ENCODE measurements at places on chromosomes 4 and X.

- DNase-seq: no peak
These were observed 161.3 kb downstream of the KIT start for GRCh38 chr4:54819034-54819433.

DNA sequence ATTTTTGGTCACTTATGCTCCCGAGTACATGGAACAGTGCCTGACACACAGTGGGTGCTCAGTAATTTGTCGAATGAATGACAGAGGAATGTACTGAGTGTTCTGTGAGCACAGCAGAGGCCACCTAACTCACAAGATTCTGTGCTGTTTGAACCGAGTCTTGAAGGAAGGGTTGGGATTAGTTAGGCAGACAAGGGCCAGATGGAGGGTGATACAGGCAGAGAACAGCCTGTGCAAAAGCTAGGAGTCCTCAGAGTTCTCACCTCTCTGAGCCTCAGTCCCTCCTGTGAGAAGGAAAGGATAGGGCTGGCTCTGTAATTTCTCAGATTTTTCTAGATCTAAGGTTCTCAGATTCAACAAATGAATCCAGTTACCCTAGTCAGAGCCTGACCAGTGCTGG, 108.8 kb downstream of the NHSL2 start:
- DNase-seq: no peak

- DNase-seq: no peak
These were observed 22.7 kb downstream of the PALLD start for GRCh38 chr4:168519576-168519975.

DNA sequence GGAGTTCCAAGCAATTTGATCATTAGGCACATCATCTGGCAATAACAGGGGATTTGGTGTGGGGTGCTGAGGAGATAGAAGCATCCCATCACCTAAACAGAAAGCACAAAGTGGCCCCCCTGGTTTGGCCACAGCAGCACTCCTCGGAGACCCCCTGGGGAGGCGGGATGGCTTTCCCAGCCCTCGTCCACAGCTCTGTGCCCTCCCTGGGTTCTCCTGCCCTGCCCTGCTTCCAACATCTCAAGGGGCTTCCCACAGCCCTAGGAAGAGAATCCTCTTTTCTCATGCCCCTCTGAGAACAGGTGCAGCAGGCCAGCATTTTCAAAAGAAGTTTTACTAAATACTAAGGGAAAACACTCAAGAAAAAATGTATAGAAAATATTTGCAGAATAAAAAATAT, 12.8 kb downstream of the ATP5ME start:
- DNase-seq: no peak

DNA sequence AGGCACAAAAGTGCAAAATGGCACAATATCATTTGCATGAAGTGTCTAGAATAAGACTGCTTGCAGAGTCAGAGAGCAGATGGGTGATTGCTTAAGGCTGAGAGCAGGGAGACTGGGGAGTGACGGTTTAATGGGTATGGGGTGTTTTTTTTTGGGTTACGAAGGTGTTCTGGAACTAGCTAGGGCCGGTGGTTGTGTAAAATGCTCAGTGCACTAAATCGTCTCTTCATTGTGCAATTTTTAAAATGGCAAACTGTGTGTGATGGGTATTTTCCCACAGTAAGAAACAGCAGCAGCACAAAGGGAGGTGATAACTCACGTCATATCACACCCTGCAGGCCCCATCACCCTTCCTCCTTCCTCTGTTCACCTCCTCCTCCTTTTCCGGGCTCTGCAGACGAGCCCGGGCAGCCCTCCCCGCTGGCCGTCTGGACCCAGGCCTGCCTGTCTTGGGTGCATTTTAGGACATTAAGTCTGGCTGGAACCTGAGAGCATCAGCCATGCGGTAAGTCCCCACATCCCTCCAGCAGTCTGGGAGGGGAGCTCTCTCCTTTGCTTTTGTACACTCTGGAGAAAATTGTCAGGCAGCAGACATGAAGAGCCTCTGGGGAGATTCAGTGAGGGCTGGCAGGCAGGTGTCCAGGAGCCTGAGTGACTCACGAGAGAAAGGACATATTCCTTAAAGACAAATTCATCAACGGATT, 42.7 kb downstream of the ASMT start:
- peak; percentile 46 for DNase-seq

GRCh38 chrX:69614886-69615285, 1.0 kb upstream of the EDA start:
- DNase-seq: no peak

- no peak for DNase-seq
These were observed 28.7 kb downstream of the IL13RA1 start for GRCh38 chrX:118756101-118756500.

- no peak for DNase-seq
These were observed 641.3 kb upstream of the FTHL17 start for GRCh38 chrX:31713120-31713519.

DNA sequence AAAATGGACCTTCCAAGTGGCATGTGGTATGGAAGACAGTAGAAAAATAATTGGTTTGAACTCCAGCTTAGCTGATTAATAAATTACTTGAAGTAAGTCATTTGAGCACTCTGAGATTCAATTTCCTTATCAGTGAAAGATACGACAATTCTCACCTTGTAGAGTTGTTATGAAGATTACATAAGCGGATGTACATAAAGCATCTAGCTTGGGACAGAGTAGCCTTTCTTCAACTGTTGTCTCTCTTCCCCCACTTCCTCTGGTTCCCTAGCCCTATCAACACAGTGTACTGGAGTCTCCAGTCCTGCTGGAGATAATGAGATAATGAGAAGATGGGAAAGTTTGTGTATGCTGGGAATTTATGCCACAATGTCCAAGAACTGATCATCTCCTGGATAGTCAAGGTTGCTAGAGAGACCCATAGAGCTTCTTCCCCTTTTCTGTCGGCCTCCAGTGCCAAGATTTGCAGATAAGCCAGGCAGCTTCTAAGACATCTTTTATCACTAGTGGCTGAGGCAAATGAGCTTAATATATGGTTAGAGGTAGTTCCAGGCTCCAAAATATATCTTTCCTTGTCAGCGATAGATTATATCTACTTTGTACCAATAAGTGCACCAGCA, 33.9 kb downstream of the VSIG4 start:
- DNase-seq: no peak

DNA sequence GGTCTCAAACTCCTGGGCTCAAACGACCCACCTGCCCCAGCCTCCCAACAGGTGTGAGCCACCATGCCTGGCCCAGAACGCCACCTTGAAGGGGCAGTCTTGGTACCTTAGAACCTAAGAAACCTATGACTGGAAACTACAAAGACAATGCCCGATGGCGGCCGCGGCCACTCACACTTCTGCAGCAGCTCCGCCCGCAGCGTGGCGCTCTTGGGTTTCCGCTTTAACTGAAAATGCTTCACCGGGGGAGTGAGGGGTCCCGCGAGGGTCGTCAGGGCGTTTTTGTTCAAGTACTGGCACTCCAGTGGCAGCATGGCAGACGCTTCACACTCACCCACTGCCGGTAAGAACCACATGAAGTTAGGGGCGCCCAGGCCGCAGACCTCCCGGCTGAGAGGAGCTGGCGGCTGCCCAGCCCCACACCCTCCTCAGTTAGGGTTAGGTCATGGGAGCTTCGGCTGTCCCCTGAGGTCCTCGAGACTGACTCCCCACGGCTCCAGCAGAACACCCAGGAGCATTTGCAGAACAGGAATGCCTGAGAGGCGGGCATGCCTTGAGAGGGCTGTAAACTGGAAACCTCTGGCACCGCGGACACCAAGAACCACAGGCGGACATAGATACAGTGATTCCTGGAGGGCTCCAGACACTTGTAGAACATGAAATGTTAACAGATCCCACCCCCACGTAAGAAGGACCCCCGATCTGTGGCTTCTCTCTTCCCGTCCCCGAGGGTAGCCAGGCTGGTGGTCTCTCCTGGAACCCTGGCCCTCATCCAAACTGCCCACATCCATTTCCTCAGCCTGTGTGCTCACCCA, 19.0 kb downstream of the NELFA start:
- DNase-seq: no peak

GRCh38 chr4:126221282-126221681, 906.5 kb downstream of the FAT4 start:
- DNase-seq: no peak

GRCh38 chr4:3399277-3400194, 42.2 kb upstream of the HGFAC start:
- no peak for DNase-seq

GRCh38 chr4:34880246-34880645, 1364.1 kb downstream of the ARAP2 start:
- DNase-seq: no peak

- DNase-seq: no peak
These were observed 294.9 kb upstream of the PRPS2 start for GRCh38 chrX:12496343-12496742.

GRCh38 chr4:84957514-84958420, 8.7 kb downstream of the WDFY3 start:
- no peak for DNase-seq

DNA sequence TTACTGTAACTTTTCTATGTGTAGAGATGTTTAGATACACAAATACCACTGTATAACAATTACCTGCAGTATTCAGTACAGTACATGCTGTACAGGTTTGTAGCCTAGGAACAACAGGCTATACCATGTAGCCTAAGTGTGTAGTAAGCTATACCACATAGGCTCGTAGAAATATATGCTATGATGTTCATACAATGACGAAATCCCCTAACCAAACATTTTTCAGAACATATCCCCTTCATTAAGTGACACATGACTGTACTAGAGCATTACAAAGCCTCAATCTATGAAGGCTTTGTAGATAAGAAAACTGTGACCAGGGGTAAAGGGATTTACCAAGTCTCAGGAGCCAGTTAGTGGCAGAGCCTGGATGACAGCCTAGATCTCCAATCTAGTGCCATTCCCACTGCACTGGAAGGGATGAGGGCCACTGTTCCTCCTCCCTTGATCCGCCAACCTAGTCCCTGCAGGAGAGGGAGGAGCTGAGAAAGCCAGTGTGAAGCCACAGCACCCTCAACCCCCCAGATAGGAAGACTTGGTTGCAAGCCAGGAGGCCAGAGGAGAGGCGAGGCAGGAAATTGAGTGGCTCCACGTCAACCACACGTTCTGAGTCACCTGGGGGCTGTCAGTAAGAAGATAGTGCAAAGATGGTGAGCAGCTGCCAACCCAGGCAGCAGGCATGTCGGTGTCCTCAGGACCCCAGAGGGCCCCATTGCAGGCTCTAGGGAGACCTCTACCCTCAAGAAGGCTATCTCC, 227.7 kb downstream of the BCOR start:
- peak; percentile 59 for DNase-seq

GRCh38 chr4:101039367-101039766, 308.0 kb downstream of the PPP3CA start:
- DNase-seq: no peak

- no peak for DNase-seq
These were observed 121.9 kb upstream of the SMIM10 start for GRCh38 chrX:134868771-134869495.

DNA sequence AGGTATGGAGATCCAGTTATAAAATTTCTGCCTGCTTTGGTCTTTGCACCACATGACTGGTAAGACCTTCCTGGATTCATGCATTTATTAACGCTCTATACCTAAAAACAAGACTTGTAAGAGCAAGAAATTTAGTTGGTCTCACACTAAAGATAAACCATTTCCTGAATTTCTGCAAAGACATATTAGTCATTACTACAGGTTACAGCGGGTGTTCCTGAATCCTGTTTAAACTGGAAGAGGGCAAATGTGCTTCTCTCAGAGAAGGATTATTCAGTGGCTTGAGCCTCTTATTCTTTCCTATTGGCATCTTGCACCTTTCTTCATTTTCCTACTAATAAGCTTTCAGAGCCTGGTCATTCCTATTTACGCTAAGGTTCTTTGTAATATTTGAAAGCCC, 397.6 kb upstream of the TENM3 start:
- DNase-seq: no peak

DNA sequence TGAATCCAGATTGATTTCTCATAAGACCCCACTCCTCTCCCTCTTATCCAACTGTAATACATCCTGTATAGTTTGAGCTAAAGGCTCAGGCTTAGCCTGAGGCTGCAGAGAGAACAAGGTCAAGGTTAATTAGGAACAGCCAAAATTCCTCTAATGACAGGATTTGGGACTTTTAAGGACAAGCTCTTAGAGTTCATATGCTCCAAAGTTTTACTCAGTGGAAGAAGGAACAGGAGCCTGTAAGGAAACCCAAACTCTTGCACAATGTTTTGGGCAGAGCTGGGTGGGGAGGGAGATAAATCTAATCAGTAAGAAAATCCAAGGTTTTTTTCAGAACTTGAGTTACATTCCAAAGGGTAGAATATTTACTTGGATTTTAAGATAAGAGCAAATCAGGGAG, 238.8 kb downstream of the QDPR start:
- no peak for DNase-seq

- DNase-seq: no peak
These were observed 23.5 kb upstream of the IL2 start for GRCh38 chr4:122479935-122480416.

- no peak for DNase-seq
These were observed 1651.9 kb downstream of the C4orf33 start for GRCh38 chr4:130747842-130748241.

DNA sequence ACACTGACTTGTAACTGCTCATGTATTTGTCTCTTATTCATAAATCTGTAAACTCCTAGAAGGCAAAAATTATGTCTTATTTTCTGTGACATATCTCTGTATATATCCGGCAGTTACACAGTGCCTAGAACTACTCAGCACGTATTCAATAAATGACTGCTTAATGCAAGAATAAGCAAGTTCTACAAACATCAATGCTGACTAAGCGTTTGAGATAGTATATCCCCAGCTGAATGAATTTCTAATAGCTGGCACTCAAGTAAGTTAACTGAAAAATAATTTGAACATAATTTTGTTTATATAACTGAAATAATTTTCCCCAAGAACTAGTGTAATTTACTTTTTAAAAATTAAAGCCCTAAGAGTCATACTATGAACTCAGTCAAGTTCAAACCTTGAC, 113.7 kb downstream of the ARAP2 start:
- DNase-seq: no peak

- no peak for DNase-seq
These were observed 28.8 kb downstream of the CCNI start for GRCh38 chr4:77047037-77047436.

DNA sequence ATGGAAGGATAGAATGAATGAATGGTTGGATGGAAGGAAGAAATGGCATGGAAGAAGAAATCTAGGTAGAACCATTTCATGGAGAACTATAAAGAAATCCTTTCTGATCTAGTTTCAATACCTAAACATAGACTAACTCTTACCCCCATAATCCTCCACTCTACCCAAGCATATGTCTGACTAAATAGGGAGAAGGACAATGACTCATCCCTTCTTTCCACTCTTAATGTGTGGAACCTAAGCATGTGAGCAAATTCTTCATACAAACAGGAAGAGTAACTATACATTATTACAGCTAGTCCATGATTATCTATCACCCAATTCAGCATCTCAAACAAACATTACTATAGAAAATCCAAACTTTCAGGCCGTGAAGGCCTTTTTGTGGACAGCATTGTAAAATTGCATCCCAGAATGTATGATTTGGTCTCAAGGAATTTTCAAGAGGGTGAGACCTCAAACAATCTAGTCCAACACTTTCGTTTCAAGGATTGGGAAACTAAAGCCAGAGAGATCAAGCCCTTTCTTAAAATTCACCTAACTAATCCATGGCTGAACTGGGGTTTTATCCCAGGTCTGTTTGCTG, 11.2 kb downstream of the C1QTNF7 start:
- no peak for DNase-seq

- no peak for DNase-seq
These were observed 11.7 kb downstream of the MEPE start for GRCh38 chr4:87844452-87844851.

- no peak for DNase-seq
These were observed 272.1 kb downstream of the RPA4 start for GRCh38 chrX:97155816-97156215.

- DNase-seq: no peak
These were observed 3.3 kb upstream of the OCIAD1 start for GRCh38 chr4:48827622-48828021.

GRCh38 chr4:164956766-164957643, 20.5 kb downstream of the TRIM61 start:
- DNase-seq: peak; percentile 49

All from stimulated activated CD8-positive, alpha-beta memory T cell treated with anti-CD3 and anti-CD28 coated beads, Interleukin-12 subunit alpha, Interleukin-12 subunit beta, amount 100 ng/mL, for 1 hour (primary cell).